ENCODE measurements at places on chromosomes 4 and X. TPM values are rescaled to one million over a fixed set of nuclear protein-coding genes. Genes with fewer than 3 reads are reported as not detected.

NALF2 gene
- polyA plus RNA-seq, result not detected

MAGEE1 gene
- polyA plus RNA-seq, result 0.16 TPM

GPC3 gene
- polyA plus RNA-seq, result not detected

TMEM154 gene
- polyA plus RNA-seq, result 0.63 TPM

KLB gene
- not detected for polyA plus RNA-seq

SH2D1A gene
- polyA plus RNA-seq, result not detected

EVC gene
- polyA plus RNA-seq, result 11.5 TPM

SYTL5 gene
- 2.1 TPM for polyA plus RNA-seq

TMEM156 gene
- polyA plus RNA-seq, result 2.3 TPM

GYPE gene
- 1.6 TPM for polyA plus RNA-seq

GRCh38 chrX:91414713-91415112 is 19.9 kb upstream of the PABPC5 start:
- no peak for DNase-seq

DNA sequence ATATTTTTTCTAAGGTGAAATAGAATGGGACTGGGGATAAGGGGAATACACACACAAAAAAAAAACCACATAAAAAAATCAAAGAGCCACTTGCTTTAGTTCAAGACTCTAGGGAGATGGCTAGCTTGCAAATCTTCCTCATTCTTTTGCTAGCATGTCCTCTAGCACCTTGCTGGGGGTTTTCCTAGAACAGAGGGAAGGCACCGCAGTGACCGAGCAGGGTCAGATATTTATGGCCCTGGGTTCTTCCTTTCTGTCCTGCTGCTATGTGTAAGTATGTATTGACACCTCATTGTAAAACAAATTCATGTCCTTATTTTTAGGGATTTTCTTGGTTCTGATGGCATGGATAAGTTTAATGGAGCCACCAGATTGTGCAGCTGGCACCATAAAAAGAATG is 81.2 kb downstream of the SHISA3 start:
- no peak for DNase-seq

DNA sequence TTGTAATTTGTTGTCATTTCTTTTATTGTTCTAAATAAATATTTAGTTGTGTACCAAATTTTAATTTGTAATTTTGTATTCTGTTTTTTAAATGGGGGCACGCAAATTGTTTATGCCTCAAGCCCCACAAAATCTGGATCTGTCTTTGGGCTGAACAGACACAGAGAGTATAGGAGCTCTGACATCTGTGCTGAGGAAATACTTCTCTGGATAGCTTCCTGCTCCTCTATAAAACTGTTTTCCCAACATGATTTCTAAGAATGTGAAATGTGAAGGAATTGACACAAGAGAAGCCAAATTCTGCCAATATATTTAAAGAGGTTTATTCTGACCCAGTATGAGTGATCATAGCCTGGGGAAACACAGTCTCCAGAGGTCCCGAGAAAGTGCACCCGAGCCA is 93.0 kb downstream of the IL13RA2 start:
- no peak for DNase-seq

GRCh38 chr4:17241835-17242234 is 270.1 kb downstream of the QDPR start:
- DNase-seq, result no peak

- no peak for DNase-seq
These were observed 477.1 kb downstream of the PPARGC1A start for GRCh38 chr4:23412701-23413100.

DNA sequence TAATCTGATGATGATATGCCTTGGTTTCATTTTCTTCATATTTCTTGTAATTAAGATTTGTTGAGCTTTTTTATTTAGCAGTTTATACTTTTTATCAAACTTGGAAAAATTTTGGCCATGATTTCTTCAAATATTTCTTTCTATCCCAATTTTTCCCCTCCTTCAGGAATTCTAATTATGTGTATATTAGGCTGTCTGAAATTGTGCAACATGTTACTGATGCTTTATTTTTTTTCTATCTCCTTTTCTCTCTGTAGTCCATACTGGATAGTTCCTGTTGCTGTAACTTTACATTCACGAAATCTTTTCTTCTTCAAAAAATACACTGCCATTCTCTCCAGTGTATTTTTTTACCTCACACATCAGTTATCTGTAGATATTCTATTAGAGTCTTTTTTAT is 10.8 kb downstream of the THAP6 start:
- DNase-seq, result no peak

DNA sequence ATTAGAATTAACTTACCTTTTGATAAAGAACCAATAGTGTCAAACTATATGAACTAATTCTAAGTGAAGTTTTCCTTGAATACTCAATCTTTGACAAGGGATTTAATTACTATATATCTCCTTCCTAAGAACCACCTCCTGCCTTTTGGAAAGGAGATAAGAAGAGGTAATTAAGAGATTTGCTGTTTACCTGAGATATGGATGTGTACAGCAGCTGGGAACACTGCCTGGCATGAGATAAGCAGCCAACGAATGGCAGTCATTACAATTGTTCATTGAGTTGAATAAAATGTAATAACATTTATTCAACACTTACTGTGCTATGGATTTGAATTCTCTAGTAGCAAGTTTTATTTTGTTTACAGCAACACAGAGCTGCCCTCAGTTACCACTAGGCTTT is 407.1 kb downstream of the SPOCK3 start:
- DNase-seq, result no peak

DNA sequence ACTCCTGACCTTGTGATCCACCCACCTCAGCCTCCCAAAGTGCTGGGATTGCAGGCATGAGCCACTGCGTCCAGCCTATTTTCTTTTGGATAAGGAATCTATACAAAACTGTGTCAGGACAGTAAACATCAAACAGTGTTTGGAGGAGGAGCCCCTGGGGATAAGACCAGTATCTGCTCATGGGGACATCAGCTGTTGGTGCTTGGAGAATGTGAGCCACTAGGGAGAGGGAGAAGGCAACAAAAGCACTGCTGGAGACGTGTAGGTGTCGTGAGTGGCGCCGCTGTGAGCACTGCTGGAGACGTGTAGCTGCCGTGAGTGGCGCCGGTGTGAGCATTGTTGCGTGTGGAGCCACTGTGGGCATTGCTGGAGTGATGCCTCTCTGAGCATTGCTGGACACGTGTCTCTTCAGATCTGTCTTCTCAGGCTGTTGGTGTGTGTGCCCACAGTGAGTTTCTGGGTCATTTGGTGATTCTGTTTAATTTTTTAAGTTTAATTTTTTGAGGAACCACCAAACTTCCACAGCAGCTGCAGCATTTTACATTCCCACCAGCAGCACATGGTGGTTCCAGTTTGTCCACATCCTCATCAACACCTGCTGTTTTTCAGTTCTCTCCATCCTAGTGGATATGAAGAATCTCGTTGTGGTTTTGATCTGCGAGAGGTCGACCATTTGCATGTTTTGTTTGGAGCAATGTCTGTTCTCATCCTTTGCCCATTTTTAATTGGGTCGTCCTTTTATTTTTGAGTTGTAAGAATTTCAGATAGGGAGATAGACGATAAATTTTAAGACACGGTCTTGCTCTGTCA is 19.0 kb downstream of the DGKQ start:
- DNase-seq, result no peak

GRCh38 chrX:29297171-29297800 is 710.0 kb downstream of the IL1RAPL1 start:
- no peak for DNase-seq

DNA sequence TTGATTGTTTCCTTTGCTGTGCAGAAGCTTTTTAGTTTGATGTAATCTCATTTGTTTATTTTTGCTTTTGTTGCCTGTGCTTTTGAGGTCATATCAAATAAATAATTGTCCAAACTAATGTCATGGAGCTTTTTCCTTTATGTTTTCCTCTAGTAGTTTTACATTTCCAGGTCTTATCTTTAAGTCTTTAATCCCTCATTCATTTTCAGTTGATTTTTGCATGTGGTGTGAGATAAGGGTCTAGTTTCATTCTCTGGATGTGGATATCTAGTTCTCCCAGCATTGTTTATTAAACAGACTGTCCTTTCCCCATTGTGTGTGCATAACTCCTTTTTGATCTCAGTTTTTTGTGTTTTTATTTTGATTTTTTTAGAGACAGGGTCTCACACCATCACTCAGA is 179.1 kb upstream of the STK26 start:
- no peak for DNase-seq

DNA sequence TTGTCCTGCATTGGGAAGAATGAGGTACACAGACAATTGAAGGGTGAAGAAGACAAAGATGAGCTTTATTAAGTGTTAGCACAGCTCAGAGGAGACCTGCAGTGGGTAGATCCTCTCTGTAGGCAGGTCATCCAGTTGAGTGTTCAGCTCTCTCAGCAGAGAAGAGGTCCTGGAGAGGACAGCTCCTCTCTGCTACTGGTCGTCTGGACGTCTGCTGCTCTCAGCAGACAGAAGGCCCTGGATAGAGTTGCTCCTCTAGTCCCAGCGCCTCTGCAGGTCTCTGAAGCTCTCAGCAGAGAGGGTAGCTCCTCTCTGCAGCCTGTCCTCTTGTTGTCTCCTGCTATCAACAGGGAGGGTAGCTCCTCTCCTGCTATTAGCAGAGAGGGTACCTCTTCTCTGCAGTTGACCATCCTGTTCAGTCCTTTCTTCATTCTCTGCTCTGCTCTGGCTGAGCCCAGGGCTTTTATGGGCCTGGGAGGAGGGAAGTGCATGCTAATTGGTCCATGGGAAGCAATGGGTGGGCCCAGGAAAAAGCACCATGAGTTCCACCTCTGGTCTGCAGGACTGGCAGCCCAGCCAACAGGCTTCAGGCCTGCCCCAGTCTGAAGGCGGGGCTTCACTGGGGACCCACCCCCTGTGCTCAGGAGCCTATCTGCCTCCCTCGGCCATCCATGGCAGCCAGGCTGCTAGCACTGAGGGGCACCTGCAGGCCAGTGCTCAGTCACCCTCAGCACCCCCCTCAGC is 54.1 kb upstream of the IBSP start:
- no peak for DNase-seq

DNA sequence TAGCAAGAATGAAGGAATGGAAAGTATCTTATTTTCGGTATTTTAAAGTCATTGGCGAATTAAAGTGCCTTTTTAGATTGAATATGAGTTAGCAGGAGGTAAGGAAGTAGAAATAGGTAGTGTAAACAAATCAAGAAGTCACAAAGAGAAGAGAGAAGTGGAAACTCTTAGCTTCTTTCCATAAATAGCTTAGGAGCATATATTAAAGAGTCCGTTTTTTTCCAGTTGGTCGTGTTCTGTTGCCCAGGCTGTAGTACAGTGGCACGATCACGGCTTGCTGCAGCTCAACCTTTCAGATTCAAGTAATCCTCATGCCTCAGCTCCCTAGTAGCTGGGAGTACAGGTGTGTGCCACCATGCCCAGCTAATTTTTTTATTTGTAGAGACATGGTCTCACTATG is 56.4 kb downstream of the UBE2K start:
- no peak for DNase-seq

- DNase-seq, result no peak
These were observed 133.7 kb downstream of the FAM53A start for GRCh38 chr4:1550122-1551070.

DNA sequence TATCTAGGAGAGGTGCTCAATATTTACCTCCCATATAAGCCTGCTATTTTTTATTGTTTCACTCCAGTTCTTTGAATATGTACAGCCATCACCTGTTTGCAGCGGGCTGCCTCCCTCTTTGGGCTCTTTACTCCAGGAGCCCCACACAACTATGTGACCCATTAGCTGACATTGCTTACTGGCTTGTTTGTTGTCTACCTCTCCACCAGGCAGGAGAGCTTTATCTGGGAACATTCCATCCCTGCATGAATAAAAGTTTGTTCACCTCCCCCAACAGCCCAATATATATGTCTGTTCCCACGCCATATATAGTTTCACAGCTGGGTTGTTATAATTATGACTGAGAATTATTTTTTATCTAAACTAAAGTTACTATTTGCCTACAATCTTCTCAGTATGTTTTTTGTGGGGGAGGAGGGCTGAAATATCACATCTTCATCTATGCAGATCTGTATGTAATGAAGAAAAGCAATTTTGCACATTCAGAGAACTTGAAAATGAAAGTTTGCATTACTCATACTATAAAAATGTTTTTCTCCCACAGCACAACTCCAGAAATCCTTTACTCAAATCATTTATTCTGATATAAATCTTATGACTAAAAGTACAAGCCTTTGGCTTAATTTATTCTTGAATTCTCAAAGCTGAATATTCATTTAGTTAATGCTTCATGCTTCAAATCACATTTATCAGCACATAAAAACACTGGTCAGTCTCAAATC is 61.2 kb upstream of the DAPP1 start:
- no peak for DNase-seq

GRCh38 chr4:172780566-172781081 is 388.0 kb upstream of the GALNT7 start:
- no peak for DNase-seq

GRCh38 chr4:122746485-122746965 is 14.0 kb downstream of the BBS12 start:
- no peak for DNase-seq

DNA sequence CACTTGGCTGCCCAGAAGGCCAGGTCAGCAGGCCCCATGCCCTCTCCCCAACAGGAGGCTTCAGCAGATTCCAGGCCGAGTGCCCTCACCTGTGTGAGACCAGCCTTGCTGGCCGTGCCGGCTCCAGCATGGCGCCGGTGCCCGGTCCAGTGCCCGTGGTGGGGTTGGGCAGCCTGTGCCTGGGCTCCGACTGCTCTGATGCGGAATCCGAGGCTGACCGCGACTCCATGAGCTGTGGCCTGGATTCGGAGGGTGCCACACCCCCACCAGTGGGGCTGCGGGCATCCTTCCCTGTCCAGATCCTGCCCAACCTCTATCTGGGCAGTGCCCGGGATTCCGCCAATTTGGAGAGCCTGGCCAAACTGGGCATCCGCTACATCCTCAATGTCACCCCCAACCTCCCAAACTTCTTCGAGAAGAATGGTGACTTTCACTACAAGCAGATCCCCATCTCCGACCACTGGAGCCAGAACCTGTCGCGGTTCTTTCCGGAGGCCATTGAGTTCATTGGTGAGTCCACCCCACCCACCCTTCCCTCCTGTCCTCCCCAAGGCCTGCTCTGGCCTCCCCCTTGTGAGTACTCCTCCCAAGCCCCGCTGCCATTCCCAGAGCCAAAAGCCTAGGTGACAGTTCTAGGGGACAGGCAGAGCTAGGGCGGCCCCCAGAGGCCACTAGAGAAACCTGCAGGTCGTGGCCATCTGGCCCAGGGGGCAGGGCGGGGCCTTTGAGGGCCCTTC is 2.3 kb downstream of the DUSP9 start:
- DNase-seq, result no peak

DNA sequence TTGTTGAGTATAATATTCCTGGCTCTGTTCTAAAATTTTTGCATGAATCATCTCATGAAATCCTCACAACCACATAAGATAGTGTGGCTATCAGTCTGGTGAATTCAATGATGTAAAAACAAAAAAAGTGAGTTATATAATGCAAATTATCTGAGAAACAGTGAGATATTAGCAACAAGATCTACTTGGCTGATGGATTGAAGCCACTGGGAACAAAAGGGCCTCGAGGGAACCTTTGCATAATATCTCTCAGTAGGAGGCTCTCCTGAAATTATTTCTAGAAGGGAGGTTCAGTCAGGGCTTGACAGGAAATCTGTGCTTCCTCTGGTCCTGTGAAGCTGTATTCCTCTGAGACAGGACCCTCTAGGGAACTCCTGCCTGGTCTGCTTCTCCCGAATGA is 30.1 kb upstream of the NUP54 start:
- no peak for DNase-seq

Data from AG04450 (cell line).